DMS153 (cell line): ENCODE measurements at places on chromosomes 5 and 9.

DNA sequence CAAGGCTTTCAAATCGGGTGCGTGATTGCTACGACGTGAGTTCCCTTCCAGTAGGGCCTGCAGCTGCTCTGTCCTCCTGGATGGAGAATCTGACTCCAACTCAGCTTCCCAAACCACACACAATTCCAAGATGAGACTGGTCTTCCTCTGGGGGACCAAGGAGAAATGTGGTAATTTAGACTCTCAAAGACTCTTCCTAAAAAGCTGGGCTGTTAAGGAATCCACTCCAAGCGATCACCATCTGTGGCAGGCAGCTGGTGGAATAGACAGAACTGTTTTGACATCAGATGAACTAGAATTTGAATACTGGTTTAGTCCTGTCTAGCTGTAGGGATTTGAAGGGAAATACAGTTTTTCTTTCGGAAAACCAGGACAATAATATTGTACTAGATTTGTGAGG, 130.7 kb upstream of the KLF4 start:
- no peak for DNase-seq

DNA sequence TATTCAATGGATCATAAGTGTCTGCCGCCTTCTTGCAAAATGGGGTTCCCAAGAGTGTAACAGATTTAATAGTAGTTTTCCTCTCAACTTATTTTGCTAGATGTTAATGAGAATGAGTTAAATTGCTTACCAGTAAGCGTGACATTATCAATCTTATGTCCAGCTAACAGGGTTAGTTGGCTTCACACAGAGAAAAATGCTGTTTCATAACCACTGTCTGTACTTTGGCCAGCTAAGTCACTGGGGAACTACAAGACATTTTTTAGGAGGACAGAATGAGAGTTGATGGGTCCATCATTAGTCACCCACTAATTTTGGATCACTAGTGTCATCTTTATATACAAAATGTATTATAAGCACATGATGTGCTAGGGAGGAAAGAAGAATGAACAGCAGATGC, 1.4 kb downstream of the CDC37L1 start:
- DNase-seq, result no peak

DNA sequence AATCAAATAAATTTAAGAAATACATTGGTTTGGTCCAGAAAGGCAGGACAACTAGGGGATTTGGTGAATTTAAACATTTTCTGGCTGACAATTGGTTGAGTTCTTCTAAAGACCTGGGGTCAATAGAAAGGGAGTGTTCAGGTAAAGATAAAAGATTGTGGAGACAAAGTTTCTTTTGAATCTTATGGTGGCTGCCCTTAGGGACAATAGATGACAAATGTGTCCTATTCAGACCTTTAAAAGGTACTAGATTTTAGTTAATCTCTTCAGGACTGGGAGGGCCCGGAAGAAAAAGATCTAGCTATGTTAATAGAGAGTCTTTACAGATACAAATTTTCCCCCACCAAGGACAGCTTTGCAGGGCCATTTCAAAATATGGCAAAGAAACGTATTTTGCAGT, 35.9 kb downstream of the PLEKHG4B start:
- no peak for DNase-seq

- no peak for DNase-seq
Observed at GRCh38 chr5:166942948-166943347, 1348.5 kb upstream of the WWC1 start.

DNA sequence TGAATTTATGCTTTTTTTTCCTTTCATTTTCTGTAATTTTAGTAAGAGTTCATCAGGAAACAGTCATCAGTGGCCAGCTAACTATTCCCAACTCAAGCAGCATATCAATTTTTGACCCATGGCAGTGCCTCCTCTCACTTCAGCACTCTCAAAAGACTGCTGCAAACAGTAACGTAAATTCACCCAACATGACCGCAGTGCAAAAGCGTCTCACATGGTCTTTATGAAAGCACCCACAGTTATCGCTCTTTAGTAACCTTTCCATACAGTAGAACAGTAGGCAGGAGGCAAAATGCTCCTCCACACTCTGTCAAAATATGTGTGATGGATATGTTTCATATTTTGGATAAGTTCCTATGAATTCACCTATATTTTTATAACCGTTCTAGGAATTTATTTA, 48.6 kb downstream of the PARP8 start:
- no peak for DNase-seq

DNA sequence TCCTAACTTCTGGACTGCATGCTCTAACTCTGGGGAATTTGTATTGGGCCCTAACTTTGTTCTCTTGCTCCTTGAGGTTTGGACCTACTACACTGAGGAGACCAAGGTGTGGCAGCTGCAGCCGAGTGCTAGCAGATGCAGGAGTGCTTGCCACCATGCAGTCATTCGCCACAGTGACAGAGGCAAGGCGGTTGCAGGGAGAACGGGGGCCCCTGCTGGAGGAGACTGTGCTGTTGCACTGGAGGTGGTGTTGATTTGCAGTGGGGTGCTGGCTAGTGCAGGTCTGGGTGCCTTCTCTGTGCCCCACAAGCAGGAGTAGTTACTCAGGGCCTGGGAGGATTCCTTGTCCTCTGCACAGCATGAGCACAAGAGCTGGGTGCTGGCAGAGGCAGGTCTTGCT, 22.4 kb upstream of the DIRAS2 start:
- no peak for DNase-seq

DNA sequence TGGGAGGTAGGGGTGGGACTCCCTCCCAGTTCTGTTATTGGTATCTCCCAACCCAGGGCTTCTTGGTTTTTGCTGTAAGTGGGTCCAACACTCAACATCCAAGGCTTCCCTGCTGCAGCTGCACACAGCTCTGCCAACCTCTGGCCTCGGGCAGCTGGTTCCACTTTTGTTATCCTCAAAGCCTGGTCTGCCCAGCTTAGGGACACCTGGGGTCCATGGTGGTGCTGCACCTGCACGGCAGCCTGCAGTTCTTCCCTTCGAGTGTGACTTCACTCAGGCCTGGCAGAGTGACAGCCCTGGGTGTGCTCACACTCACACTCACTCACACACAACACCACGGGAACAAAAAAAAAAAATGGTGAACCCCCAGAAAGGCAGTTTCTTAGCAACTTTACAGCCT, 15.3 kb upstream of the SAP30L start:
- DNase-seq, result no peak

DNA sequence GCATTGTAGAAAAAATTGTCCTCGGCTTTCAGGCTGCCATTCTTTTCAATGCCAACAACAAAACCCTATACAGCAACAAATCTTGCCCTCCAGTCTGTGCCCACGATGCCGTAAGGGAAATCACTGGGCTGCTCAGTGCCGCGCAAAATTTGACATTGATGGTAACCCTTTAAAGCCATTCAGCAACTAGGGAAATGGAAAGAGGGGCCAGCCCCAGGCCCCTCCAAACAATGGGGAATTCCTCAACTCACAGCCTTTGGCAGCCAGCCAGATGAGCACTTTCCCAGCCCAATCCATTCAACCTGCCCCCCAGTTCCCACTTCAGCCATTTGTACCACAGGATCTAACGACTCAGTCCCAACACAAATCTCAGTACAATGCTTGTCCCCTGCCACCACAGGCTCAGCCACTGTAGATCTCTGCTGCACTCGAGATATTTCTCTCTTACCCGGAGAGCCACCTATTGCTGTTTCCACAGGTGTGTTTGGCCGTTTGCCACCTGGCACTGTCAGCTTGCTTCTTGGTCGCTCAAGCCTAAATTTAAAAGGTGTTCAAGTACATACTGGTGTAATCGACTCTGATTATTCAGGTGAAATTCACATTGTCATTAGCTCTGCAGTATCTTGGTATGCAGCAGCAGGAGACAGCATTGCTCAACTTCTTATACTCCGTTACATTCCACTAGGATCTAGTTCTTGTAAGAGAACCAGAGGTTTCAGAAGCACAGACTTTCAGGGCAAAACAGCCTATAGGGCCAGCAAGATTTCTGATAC, 103.3 kb downstream of the SYK start:
- DNase-seq, result peak; percentile 47

GRCh38 chr9:104675611-104676010, 18.7 kb upstream of the OR13D1 start:
- no peak for DNase-seq

GRCh38 chr5:93497096-93497495, 83.9 kb downstream of the NR2F1-AS1 start:
- peak; percentile 0 for DNase-seq

- no peak for DNase-seq
Observed at GRCh38 chr5:5055712-5056111, 84.4 kb upstream of the ADAMTS16 start.

- DNase-seq, result no peak
Observed at GRCh38 chr9:114220061-114220541, 64.8 kb downstream of the COL27A1 start.

DNA sequence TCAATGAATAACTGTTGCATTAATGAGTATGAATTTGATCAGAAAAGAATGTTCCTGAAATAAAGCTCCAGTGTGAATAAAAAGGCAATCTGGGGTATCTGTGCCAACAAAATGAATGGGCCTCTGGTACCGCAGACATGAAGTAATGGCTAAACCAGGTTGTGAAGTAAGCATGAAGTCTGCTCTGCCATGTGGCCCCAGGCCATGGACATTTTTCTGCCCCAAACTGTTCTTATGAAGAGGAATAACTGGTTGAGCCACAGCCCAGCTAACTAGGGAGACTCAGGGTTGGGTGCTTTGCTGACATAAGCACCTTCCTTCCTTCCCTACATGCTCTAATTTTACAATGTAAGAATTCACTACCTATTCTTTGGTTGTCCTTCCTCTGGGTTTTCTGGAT, 147.4 kb upstream of the LRRTM2 start:
- DNase-seq, result no peak

GRCh38 chr9:114631166-114631565, 20.1 kb downstream of the TMEM268 start:
- DNase-seq, result no peak

GRCh38 chr9:8224381-8224801, 424.8 kb upstream of the DMAC1 start:
- no peak for DNase-seq

DNA sequence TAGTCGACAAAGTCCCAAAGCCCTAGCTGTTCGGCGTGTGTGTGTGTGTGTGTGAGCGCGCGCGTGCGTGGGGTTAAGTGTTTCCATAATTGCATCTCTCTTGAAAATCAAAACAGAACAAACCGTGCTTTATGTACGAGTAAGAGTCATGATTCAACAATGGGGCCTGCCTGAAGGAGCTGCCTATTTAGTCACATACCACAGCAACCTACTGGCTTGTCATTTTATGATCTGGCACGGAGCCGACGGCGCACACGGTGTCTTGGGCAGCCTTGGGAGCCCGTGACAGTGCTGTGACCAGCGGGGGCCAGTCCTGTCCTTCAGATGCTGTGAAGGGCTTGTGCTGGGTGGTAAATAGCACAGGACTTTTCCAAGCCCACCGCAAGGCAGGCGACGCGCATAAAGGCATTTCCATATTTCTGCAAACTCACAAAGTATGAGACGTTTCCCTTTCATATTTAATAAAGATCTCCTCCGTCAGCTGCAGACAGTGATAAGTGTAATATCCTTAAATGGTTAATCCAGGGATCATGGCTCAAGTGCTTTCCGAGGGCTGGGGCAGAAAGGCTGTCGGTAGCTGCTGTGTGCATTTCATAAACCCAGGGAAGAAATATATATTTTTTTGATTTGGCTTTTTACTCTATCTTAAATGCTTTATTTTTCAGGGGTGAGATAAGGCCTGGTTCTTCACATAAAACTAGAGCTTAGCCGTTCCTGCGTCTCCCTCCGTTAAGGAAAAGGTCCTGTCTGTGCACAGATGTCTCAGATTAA, 270.2 kb upstream of the IRX1 start:
- peak; percentile 67 for DNase-seq
